ENCODE measurements at places on chromosomes 5 and 9.

DNA sequence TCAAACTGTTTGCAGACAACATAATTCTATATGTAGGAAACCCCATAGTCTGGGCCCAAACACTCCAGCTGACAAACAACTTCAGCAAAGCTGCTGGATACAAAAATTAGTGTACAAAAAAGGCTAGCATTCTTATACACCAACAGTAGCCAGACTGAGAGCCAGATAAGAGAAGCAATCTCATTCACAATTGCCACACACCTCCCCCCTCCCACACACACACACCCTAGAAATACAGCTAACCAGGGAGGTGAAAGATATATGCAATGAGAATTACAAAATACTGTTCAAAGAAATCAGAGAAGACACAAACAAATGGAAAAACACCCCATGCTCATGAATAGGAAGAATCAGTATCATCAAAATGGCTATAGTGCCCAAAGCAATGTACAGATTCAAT, 9.0 kb downstream of the MTREX start:
- DNase-seq = no peak

GRCh38 chr5:125372694-125373631, 626.5 kb upstream of the ZNF608 start:
- DNase-seq = peak; percentile 84

DNA sequence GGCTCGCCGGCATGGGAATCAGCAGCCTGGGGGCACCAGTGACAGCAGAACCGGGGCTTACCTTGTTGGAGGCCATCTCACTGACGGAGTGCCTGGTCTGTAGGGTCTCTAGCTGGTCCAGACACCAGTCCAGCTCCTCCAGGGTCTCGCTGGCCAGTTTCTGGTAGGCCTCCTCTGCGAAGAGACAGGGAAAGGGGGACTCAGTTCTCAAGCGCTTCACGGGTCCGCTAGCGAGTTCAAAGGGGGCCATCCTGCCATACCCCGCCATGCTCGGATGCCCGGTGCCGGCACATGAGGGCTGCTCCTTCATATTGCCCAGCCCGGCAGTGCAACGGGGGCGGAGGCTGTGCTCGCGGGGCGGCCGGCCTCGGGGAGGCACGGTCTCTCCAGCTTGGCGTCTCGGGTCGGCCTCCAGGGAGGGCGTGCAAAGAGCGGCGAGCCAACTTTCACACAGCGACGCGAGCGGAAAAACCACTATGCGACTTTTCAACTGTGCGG, 456.0 kb downstream of the RAB3C start:
- DNase-seq = no peak

GRCh38 chr5:14425559-14425958, 156.0 kb upstream of the OTULINL start:
- DNase-seq = no peak

DNA sequence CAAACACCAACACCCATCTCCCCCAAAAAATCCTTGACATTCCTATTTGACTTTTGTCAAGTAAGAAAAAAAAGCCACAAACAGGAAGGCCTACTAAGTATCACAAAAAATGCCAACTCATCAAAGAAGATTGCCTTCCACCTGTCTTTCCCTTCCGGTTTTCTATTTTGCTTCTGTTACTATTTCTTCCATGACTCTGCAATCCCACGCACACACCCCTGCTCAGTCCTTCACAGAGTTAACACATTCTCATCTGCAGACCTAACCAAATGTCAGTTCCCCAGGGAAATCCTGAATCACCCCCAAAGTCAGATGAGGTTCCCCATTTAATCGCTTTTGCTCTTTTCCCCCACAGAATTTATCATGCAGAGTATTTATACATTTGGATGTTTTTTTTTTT, 15.1 kb downstream of the LPAR1 start:
- no peak for DNase-seq

DNA sequence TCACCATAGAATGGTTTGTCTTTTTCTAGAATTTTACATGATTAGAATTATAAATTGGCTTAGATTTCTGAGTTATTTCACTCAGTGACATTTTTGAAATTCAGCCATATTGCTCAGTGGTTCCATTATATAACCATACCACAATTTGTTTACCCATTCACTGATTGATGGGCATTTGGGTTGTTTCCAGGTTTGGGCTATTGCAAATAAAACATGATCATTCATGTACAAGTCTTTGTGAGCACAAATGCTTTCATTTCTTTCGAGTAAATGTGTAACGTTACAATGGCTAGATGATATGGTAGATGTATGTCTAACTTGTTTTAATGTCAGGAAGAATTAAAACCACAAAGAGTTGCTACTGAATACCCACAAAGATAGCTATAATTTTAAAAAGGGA, 279.9 kb upstream of the TARS1 start:
- DNase-seq = no peak

- DNase-seq = no peak
Measured at GRCh38 chr5:133981714-133982113, 13.3 kb upstream of the C5orf15 start.

- no peak for DNase-seq
Measured at GRCh38 chr9:76615177-76615603, 149.0 kb upstream of the PCA3 start.

GRCh38 chr5:128426090-128426534, 111.9 kb downstream of the FBN2 start:
- DNase-seq = no peak

GRCh38 chr9:71755869-71756268, 12.4 kb downstream of the CEMIP2 start:
- no peak for DNase-seq

DNA sequence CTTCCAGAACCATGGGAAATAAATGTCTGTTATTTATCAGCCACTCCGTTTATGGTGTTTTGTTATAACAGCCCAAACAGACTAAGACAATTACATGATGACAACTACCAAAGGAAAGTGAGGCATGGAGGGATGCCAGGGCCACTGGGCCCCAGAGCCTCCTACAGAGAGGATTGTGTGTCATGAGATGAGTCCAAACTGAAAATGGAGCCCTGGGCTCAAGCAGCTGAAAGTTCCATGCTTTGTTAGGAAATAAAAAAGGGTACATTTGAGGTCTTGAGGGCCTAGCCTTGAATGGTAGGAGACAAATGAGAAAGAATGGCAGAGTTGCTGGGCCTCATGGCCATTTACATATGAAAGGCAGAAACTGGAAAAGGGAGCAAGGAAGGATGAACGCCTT, 586.5 kb downstream of the CETN3 start:
- DNase-seq = no peak

DNA sequence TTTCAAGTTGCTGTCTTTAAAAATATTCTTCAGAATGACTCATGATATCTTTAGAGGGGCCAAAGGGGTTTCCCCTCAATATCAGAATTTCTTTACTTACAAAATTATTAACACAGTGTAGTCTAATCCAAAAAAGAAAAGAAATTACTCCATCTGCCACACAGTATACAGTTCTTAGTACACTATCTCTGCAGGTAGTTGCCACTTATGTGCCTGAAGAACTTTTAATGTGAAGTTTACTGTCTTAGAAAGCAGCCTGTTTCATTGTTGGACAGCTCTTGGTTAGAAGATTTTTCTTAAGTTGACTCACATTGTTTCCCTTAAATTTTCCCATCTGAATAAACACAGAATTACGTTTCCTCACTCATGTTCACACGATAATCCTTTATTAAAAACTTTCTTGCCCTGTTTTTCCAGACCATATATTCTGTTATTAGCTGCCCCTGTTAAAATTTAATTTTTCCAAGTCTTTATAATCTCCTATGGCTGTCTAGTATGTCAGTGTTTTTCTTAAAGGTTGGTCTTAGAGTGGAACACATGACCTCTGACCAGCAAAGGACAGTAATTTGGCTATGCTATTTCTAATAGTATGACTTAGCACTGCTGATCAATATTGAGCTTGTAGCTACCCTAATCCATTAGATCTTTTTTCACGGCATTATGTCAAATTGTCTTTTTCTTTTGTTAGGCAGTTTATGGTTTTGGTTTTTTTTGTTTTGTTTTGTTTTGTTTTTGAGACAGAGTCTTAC, 21.8 kb upstream of the FKTN start:
- DNase-seq = no peak

GRCh38 chr5:4651806-4652565, 488.1 kb upstream of the ADAMTS16 start:
- DNase-seq = no peak

DNA sequence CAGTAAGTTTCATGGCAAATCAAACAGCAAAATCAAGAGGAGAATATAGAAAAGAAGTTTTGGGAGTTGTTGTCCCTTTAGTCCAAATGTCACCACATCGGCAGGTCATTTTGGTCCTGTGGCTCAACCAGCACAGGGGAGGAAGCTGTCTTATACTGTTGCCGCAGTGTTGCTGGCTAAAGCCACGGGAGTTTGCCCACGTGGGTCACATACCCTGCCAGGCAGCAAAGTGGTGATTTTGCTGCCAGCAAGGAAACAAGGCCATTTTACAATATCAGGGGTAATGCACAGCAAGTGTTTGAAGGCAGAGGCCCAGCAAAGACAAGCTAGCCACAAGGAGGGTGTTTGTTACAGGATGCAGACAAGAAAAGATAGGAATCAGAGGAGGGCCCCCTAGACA, 14.5 kb downstream of the GABRA6 start:
- no peak for DNase-seq

- no peak for DNase-seq
Measured at GRCh38 chr9:109273869-109274268, 47.0 kb downstream of the EPB41L4B start.

DNA sequence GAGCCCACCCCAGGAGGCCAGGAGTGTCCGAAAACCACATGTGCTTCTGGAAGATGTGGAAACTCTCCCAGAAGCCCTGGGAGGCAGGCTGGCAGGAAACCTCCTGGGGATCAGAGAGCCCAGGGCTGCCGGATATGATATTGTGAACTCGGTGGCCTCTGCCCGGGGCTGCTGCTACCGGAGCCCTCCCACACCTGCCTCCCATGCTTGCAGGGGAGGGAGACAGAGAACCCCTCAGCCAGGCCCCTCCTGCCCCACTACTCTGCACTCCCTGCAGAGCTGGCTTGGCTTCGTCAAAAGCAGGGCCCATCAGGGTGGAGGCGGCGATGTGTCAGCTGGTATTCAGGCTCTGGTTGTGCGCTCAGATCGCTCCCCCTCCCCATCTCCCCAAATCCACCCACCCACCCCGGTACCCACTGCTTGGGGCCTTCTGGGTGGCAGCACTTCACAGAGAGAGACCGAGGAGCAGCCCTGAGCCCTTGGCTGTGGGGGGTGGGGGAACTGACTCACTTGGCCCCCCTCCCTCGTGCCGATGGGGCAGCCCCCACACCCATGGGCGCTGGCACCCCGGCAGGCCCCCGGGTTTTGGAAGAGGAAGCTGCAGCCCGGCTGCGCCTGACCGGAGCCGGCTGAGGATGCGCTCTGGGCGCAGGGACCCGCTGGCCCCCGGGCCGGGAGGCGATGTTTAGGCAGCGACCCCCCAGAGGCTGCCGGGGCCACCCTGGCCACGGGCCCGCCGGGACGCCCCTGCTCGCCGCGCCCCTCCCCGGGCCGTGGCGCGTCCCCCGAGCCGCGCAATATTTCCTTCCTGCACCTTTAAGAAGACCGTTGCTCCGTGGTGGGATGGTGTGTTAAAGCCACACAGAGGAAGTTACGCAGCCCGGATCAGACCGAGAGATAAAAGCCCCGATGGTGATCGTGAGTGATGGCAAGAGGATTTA, 786 bp upstream of the NTNG2 start:
- peak; percentile 68 for DNase-seq

DNA sequence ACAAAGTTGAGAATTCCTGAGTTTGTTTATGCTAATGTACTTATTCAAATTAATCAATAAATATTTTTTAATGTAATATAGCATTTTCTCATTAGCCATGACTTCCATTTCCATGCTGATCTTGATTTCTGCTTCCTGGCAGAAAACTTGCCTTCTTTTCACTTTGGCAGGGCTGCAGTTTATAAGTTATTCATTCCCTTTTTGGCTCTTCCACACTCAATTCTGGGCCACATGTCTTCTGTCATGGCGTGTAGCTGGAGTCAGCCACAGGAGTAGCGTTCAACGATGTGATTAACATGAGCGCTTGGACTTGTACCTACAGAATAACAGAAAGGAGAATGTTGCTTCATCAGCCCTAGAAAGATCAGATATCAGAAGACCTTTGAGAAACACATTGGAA, 172.9 kb downstream of the CFAP90 start:
- DNase-seq = no peak

GRCh38 chr9:95588724-95589588, 72.2 kb upstream of the PTCH1 start:
- no peak for DNase-seq

DNA sequence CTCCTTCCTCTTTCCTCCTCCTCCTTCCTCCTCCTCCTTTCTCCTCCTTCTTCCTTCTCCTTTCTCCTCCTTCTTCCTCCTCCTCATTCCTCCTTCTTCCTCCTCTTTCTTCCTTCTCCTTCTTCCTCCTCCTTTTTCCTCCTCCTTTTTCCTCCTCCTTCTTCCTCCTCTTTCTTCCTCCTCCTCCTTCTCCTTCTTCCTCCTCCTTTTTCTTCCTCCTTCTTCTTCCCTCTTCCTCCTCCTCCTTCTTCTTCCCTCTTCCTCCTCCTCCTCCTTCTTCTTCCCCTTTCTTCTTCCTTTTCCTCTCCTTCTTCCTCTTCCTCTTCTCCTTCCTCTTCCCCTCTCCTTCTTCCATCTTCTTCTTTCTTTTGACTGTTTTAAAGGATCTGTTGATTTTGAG, 538.8 kb downstream of the TMEM38B start:
- DNase-seq = no peak
